ENCODE measurements at places on chromosomes 1 and 21.
A peak's percentile ranks its signal among the peaks of the same experiment; 100 is the strongest.

DNA sequence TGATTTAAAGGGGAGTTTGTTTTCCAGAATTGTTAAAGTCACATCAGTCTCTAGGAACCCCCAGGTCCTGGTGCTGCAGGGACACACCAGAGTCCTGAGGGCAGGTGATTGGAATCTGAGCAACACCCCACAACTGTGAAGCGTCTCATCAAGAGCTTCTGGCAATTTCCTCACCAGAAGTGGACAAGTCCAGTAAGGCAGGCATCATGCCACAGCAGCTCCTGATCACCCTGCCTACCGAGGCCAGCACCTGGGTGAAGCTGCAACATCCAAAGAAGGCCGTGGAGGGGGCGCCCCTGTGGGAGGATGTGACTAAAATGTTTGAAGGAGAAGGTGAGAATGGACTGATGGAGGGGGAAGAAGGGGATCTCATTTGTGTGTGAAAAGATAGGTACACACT, 2.1 kb downstream of the ZFP69 start:
- no peak for DNase-seq

DNA sequence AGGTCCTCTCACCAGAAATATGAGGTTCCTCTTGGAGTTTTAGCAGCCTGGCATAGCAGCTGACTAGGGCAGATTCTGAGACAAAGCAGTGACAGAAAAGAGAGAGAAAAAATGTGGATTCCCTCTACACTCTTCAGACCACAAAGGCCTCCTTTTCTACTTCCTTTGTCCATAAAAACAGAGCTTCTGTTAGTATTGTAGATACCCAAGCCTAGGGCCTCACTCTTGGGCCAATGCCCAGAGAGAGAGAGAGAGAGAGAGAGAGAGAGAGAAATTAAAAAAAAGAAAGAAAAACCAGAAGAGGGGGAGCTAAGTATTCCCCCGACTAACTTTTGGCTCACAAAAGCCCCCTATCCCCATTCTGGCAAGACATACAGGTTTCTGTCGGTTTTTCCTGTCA, 2.4 kb upstream of the ZRANB2 start:
- DNase-seq: no peak

DNA sequence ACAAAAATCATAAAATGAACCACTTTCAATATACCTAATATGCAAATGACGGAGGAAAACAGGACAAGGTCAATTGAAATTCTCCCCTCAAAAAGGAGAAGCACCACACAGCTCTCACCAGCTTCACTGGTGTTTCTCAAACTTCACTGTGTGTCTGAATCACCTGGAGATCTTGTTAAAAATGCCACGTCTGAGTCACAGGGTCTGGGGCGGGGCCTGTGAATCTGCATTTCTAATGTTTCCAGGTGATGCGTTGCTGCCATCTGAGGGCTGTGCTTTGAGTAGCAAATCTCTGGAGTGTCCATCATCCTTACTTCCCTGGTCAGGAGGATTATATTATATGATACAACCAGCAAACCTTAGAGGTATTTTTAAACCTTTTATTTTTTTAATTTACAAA, 9.0 kb downstream of the CLDN19 start:
- no peak for DNase-seq

- DNase-seq: no peak
These were observed 321.8 kb downstream of the ZP4 start for GRCh38 chr1:237568955-237569354.

DNA sequence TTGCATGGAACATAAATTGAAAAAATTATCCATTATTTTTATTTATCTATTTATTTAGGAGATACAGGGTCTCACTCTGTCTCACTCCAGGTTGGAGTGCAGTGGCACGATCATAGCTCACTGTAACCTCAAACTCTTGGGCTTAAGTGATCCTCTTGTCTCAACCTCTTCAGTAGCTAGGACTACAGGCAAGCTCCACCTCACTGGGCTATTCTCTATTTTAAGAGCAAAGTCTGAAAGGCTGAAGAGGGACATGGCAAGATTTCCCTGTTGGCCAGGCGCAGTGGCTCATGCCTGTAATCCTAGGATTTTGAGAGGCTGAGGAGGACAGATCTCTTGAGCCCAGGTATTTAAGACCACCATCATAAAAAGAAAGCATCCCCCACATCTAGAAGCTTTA, 14.0 kb upstream of the RC3H1 start:
- DNase-seq: no peak

DNA sequence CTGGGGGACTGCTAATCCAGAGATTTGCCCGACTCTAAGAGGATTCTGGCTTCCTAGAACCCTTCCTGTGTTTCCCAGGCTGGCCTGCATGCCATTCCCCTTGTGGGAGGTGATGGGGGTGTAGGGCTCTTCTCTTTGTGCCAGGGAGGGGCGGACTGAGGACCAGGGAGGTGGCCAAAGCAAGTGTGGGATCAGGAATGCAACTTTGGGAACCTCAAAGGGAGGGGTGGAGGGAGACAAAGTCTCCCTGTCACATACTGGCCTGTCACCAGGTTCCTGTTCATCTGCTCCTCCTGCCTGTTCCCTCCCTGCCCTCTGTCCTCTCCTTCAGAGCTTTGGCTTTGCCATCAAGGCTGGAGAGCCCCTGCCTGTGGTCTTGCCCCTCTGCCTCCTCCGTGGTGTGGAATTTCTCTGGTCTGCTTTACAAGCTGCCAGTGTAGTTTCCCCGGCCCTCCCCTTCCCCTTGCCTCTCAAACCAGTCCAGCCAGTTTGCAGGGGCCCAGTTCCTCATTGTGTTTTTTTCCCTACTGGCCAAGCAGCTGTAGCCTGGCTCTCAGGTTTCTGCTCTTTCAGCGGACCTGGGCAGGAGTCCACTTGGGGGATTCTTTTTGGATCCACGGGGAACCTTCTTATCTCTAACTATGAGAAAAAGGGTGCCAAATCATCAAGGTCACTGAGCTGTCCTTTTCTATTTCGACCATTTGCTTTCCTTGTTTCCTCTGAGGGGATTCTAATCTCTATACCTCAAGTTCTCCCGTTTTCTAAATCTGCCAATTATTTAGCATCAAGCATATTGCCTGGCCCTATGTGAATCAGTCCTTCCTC, 1.8 kb downstream of the CGN start:
- peak; percentile 45 for DNase-seq

DNA sequence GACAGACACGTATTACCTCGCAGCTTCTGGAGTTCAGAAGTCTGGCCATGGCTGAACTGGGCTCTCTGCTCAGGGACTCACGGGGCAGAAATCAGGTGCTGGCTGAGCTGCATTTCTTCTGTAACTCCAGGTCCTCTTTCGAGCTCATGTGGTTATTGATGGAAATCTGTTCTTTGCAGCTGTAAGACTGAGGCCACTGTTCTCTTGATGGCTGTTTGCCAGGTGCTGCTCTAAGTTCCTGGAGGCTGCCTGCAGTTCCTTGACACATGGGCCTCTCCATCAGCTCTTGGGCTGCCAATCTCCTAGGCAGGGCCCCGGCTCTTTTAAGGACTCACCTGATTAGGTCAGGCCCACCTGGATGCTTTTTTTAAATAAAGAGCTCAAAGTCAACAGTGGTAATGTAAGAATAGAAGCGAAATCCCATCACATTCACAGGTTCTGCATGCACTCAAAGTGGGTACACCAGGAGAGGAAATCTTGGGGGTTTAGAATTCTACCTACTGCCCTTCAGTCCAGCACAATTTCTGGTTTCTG, 139.1 kb downstream of the KAZN start:
- no peak for DNase-seq

DNA sequence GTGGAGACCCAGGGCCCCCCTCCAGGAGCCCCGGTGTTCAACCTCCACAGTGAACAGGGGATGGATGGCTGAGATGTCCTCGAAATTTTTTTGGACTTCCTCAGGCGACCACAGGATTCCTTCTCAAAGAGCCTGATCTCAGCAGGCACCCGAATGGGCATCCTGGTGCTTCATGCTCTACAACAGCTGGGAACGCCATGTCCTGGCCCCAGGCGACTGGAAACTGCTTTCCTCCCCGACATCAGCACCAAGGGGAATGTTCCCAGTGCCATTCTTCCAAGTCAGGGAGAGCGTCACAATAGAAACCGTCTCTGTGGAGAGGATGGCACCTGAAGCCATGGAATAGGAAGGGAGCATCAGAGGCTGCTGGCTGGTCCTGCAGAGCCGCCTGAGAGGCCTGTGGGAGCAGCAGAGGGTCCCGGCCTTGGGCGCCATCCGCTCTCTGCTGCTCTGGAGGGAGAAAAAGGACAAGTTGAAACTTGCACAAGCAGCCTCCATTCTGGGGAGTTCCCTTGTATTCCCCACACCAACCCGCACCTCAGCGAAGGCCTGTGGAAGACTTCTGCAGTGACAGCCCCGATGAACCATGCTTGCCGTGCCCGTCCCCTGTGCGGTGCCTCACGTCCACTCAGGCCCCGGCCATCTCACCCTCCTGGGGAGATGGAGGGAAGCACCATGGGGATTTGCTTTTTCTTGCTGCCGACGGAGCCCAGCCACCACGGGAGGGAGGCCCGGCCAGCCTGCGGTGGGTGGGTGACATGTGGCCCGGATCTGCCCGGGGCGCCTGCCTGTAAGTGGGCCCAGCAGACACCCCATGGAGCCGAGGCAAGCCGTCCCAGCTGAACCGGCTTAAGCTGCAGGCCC, 2.3 kb upstream of the ADARB1 start:
- no peak for DNase-seq

GRCh38 chr21:19326531-19327319, 923.1 kb upstream of the TMPRSS15 start:
- no peak for DNase-seq

DNA sequence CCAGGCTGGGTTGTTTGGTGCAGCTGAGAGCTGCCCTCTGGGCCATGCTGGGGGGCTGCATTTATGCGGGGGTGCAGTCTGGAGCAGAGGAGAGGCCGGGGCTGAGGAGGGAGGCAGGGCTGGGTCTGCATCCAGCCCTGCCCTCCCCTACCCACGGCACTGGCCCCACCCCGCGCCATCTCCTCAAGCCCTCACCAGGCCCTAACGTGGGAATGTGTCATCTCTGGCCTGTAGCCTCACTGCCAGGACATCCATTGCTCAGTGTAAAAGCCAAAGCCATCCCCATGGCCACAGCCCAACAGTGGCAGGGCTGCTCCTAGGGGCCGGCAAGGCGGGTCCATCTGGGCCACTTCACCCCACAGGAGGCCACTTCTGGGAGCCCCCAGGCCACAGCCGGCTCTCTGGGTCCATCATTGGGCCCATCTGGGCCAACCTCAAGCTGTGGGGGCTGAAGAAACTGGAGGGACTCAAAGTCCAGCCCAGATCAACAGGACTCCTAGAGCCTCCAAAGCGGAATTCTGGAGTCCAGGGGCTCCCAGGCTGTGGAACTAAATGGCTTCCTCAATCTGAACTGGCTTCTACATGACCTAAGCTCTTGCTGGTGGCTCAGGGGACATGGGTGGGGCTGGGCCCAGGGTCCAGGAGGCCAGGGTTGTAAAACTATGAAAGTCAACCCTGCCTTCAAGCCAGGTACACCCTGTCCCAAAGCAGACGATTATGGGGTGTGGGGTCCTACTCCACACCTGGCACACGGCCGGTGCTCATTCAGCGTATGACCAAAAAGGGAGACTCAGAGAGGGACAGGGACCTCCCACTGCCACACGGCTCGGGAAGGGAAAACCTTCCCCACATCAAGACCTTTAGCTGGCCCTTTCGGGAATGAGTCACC, 32.6 kb downstream of the RUNX3 start:
- DNase-seq: no peak

DNA sequence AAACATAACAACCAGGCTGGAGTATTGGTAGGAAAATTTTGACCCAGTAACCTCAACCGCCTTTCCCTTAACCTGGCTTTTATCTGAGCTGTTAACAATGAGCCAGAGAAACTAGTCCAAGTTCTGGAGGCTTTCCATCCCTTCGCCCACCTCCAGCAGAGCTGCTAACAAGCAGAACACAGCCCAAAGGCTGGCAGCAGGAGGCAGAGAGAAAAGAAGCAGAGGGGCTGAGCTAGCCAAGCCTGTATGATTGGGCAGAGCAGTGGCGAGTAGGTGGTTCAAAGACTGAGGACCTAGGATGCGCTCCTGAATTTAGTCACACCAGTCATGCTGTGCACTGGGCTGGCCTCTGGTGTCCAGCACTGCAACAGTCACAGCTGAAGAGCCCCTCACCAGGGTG, 123.0 kb downstream of the TNR start:
- DNase-seq: no peak

- no peak for DNase-seq
These were observed 455.9 kb downstream of the PLPP3 start for GRCh38 chr1:56123421-56123820.

GRCh38 chr1:230713138-230713537, 784 bp downstream of the AGT start:
- no peak for DNase-seq

DNA sequence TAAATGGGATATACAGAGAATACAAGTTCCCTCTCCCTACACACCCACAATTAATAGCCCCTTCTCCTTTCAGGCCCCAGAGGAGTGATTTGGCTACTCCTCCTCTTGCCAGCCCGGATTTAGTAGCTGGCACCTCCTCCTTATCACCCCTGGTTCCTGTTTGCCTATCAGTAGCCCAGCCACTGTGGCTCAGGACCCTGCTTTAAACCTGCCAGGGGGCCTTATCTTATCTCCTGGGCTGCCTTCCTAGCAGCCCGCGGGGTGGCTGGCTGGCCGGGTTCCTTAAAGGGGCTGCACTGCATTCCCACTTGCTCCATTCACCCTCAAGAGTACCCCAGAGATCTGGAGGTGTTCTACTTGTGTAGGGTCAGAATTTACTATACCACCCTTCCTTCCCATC, 70.4 kb downstream of the PLEKHA6 start:
- DNase-seq: no peak
